Right kidney (tissue), 9 donors: ENCODE measurements at places on chromosomes 7 and 10.
A peak's percentile ranks its signal among the peaks of the same experiment; 100 is the strongest.

GRCh38 chr10:68553599-68553998, 6.5 kb upstream of the TET1 start:
- DNase-seq = no peak

DNA sequence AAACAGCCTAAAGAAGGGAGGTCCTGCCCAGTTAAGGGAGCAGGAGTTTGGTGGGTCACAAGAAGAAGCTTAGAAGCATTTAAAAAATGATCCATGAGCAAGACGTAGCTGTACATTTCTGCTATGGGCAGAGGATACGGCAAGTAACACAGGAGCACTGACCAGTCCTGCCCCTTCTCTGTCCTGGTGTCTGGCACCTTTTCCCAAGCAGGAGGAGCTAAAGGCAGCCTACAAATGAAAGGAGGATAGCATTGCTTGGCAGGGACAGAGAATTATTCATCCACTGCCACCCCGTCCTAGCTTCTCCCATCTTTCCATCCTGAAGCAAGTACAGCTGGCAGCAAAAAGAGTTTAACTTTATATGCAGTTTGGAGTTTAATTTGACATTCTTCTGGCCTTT, 1077.6 kb downstream of the TYW1 start:
- no peak for DNase-seq

DNA sequence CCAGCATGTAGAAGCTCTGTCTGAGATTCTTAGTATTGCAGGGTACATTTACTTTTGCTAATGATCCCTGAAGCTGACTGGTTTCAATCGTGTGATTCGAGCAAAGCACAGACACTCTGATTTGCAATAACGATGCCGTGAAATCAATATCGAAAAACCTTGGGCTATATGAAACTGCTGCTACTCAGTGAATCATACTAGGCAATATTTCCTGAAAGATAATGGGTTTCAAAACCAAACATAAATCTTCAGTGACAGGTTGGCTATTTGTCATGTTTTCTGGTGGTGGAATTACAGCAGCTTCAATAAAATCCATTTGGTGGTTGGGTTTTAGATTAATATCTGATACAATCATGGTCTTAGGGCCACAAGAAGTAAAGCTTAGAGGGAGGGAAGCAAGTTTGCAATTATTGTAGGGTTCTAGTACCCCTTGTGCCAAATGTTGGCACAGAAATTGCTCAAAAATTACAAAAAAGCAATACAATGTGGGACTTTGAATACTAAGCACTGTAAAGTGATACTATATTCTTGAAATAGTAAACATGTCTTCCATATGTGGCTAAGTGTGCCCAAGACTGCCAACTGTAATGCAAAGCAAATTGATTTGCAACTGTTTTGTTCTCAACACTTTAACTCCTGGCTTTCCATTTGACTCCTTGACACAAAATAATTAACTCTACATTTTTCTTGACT, 112.4 kb upstream of the JAZF1 start:
- DNase-seq = no peak

GRCh38 chr10:100647928-100648327, 97.5 kb upstream of the PAX2 start:
- DNase-seq = no peak

GRCh38 chr7:110407706-110408105, 683.2 kb upstream of the LRRN3 start:
- DNase-seq = no peak

GRCh38 chr10:72704117-72704516, 12.2 kb downstream of the MCU start:
- DNase-seq = no peak

- no peak for DNase-seq
Measured at GRCh38 chr10:48541144-48541795, 63.6 kb downstream of the ARHGAP22 start.

GRCh38 chr7:74138945-74139843, 35.0 kb upstream of the EIF4H start:
- DNase-seq = no peak

DNA sequence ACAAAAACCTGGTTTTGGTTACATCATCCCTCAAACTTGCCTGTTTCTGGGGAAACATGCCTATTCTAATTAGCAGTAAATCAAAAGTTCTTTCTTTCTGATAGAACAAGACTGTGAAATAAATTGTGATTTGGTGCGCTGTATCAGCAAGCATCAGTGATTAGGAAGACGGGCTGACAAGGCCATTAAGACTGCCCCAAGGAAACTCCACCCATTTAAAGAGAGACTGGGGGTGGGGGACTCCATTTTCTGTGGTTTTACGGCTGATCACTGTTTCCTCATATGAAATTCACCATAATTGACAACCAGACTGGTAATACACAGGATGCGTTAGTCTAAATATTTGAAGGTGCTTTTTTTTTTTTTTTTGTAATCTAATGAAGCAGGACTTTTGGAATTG, 68.7 kb downstream of the MBL2 start:
- DNase-seq = no peak

DNA sequence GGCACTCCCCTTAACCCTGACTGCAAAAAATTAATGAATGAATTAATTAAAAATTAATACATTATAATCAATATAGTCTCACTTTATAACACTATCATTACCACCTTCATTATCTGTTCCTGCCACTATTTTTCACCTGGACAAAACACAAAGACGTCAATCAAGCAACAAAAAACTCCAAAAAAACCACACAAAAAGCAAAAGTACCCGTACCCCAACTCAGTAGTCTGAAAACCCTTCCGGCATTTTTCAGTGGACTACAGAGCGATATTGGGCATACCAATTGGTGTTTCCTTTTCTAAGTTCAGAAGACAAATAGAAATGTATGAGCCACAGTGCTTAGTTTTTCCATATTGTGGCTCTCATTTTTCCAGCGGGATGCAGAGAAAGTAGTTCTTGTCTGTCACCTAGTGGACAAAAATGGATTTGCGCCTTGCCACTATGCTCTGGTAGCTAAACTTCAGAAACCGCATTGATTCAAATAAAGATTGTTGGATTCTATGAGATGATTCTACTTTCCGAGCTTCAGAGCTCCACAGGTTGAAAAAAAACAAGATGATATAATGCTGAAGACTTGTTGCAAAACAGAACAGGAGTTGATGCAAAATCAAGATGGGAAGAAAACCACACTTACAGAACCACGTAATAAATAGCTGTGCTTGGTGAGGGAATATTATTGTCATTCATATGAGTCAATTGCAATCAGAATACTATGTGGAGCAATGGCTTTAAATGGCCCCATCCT, 50.6 kb upstream of the ITGB1 start:
- DNase-seq = peak; percentile 37

- no peak for DNase-seq
Measured at GRCh38 chr7:33258491-33258951, 129.2 kb downstream of the BBS9 start.

- DNase-seq = no peak
Measured at GRCh38 chr7:25180592-25180923, 47.7 kb downstream of the NPVF start.

- no peak for DNase-seq
Measured at GRCh38 chr10:96548589-96548988, 34.9 kb upstream of the TLL2 start.

DNA sequence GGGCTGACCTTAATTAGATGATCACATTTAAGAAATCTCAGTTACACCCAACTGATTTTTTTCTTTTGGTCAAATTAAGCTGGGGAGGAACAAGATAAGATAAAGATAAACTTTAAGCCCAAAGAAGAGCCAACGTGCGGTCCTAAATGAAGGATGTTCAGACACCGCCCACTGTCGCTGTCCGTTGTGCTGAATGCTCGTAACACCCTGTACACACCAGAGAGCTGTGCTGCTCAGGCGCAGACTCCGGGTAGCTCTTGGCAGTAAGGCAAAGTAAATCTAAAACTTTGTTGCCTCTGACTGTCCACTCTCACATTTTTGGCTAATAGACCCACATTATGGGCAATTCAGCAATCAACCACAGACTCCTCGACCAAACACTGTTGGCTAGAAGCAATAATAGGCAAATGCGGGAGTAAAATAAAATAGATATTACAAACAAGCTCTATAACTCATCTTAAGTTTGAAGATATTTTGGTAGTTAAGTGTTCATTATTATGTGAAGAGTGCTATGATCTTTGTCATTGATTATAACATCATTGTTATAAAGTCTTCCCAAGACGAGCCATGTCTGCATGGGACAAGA, 57.1 kb downstream of the PLPP4 start:
- DNase-seq = peak; percentile 8

DNA sequence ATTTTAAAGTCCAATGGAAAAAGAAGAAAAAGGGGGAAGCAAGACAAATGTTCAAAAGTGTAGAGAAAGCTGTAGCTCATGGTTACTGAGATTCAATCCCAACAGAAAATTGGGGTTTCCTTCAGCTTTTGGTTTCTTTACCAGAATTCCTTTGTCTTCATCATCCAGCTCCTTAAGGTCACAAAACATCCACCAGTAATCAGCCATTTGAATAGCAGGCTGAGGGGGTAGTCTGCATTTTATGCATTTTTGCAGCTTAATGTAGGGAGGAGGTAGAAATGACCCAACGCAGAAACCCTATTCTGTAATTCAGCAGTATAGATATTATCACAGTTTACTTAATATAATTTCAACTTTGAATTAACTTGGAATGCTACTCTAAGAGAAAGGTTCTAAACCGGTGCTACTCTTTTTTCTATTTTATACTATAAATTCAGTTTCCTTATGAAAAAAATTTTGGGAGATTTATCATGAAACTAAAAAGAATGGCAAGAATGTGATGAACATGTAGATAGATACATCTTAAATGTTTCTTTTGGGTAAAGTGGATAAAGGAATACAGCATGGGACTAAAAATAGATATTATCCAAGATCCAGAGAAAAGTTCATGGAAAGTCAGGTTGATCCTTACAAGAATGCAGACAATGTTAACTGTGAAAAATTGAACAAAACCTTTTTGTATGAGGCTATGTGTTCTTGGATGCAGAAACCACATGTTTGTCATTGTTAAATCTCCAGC, 596.9 kb downstream of the PHTF2 start:
- DNase-seq = no peak

- DNase-seq = no peak
Measured at GRCh38 chr10:113628607-113629153, 35.2 kb downstream of the NRAP start.

- DNase-seq = no peak
Measured at GRCh38 chr10:2866569-2866968, 200.8 kb upstream of the PFKP start.

GRCh38 chr7:116614499-116615262, 57.3 kb upstream of the MET start:
- no peak for DNase-seq

DNA sequence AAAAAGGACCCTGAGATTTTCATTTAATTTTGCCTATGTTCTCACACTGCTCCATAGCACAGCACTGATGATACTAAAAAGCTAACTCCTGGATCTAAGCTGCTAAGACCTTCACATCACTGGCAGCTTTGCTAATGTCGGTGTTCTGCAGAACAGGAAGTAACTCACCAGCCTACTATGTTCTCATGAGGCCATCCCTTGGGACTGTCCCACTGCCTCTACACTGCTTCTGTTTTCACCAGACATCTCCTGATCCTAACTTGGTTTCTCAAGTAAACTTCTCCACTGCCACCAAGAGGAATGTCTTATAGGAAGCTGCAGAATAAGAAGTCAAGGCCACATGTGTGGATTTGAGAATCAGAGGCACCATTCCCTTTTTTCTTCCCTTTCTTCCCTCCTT, 15.1 kb downstream of the HTR7 start:
- no peak for DNase-seq

DNA sequence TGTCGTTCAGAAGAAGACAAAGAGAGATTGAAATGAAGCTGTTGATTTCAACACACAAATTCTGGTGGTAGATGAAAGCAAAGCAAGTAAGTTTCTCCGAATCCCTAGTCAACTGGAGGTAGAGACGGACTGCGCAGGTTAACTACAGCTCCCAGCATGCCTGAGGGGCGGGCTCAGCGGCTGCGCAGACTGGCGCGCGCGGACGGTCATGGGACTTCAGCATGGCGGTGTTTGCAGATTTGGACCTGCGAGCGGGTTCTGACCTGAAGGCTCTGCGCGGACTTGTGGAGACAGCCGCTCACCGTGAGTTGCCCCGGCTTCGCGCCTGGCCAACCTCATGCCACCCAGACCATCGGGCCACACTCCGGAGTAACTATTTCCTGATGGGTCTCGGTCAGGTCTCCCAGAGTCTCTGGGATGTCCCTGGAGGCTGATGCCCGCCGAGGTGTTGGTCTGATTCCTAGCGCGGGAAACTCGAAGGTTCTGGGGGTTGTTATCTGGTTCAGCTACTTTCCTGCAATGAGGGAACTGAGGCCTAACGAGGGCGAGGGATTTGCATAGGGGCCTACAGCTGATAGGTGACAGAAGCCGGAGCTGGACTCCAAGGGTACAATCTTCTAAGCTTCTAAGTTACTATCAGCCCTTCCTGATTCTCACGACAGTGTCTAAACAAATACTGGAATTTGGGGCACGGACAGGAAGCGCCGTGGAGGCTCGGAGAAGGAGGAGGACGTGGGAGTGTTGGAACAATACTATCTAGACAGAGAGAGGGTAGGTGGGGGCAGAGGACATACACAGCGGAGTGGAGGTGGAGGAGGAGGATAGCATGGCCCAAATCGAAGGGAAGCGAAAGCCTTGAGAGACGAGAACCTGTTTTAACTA, at the start of gene RPP30:
Gene RPP30 (plus strand): TSS at position 209 of the 882 bp plus-strand sequence. CDS start 13 bp downstream, at position 222.
- DNase-seq = peak; percentile 81

- DNase-seq = no peak
Measured at GRCh38 chr10:12638103-12638502, 288.8 kb downstream of the CAMK1D start.

DNA sequence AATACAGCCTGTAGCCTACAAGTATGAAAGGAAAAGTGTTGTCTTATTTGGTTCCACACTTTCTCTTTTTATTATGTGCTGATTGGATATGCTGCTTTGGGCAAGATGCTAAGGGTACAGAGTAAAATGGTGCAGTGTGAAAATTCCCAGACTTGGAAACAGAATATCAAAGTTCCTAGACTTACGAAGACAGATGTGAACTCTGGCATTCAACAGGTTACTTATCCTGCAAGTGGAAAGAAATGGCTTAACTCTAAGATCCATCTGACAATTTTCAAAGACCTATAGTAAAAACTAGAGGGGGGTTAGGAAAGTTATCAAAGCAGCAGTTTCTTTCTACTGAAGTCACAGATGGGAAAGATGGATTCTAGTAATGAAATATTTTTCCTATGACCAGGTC, 24.1 kb downstream of the CUTC start:
- DNase-seq = no peak

DNA sequence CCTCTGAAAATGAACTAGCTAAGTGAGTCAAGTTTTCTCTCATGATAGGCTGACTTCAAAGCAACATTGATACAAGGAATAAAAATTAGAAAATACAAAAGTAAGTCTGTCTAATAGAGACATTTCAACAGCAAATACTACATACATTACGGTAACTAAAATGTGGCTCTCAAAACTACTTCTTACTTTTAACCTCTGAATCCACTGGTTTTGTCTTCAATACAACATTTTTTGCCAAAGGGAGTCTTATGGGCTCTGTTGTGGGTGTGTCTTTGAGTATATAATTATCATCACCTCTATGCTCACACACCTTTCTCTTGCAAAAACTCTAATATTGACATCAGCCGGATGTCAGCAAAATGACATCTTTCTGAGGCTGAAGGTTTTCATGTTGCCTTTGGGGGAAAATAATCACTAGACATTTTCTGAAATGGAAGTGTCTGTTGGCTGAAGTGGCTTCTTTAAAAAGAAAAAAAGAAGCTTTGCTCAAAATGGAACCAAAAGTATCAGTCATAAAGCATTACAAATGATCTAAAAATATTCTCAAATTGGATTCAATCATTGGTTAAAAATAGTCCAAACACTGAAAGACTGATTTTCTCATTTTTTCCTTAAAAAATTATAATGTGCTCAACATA, 41.8 kb upstream of the FAM133B start:
- no peak for DNase-seq

- no peak for DNase-seq
Measured at GRCh38 chr10:92538231-92538958, 35.5 kb downstream of the IDE start.
